Cortex of kidney (tissue), 1 donor: ENCODE measurements at places on chromosomes 7 and 10.

DNA sequence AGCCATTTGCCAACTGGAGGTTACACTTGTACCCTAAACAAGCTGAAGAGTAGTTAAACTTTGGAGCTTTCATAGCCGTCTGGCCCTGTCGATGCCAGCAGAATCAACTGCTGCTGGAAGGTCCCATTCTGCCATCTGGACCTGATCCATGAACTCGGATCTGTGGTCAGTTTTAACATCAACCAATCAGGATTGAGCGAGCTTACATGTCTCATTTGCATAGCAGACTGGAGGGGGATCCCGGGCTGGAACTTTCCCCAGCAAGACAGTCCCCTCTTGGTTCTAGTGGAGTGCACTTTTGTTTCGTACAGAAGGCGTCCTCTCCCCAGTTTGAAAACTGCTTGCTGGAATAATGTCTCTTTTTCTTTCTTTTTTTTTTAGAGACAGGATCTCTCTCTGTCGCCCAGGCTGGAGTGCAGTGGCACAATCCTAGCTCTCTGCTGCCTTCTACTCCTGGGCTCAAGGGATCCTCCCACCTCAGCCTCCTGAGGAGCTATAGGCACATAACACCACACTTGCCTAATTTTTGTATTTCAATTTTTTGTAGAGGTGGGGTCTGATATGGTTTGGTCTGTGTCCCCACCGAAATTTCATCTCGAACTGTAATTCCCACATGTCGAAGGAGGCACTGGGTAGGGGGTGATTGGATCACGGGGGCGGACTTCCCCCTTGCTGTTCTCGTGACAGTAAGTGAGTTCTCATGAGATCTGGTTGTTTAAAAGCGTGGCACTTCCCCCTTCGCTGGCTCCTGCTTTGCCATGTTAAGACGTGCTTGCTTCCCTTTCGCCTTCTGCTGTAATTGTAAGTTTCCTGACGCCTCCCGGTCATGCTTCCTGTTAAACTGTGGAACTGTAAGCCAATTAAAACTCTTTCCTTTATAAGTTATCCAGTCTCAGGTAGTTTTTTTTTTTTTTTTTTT, 42.8 kb upstream of the SEPHS1 start:
- DNase-seq, result no peak

GRCh38 chr10:133258818-133259601, 17.7 kb downstream of the ADAM8 start:
- DNase-seq, result no peak

- DNase-seq, result no peak
Measured at GRCh38 chr7:139543801-139544603, 20.5 kb downstream of the CLEC2L start.

DNA sequence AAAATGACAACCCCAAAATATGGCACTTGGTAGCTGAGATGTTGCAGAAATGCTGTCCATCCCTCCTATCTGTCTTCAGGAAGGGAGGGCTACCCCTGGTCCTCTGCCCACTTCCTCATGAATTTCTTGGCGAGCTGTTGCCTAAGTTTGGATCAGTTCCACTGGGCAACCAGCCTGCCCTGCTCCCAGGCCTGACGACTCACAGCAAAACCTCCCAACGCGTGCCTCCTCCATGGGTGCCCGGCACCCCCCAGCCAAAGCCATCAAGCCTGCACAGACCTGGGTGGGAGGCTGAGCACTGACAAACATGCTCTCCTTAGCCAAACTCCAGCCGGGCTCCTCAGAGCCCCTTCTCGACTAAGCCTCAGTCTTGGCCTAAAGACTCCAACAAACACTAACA, 8.9 kb downstream of the VSTM4 start:
- DNase-seq, result no peak

DNA sequence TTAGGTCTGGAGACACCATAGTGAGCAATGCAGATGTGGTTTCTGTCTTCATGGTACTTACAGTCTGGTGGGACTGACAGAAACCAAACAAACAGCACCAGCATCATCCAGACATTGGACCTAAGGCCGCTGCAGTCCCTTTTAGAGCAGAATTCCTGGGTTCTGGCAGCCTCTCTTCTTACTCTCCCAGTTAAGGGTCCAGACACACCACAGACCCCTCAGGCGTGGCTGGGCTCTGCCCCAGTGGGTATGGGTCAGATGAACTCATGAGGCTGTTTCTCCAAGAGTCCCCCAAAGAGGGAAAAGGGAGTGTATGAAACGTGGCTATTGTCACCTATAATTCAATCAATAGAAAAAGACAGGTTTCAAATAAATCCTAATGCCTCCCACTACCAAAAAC, 31.3 kb downstream of the PRLHR start:
- DNase-seq, result no peak

DNA sequence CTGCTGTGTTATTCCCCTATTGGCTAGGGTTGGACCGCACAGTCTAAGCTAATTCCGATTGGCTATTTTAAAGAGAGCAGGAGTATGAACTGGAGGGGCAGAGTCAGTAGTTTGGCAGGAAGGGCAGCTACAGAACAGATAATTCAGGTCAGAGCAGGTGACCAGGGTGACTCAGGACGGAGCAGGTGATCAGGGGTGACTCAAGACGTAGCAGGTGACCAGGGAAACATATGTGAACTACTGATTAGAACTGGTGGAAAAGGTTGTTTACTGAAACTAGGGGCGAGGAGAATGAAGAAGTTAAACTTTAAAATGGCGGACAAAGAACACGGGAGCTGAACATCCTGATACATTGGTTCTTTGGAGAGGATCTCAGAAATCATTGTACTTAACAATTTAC, 102.3 kb downstream of the CCDC7 start:
- DNase-seq, result no peak

DNA sequence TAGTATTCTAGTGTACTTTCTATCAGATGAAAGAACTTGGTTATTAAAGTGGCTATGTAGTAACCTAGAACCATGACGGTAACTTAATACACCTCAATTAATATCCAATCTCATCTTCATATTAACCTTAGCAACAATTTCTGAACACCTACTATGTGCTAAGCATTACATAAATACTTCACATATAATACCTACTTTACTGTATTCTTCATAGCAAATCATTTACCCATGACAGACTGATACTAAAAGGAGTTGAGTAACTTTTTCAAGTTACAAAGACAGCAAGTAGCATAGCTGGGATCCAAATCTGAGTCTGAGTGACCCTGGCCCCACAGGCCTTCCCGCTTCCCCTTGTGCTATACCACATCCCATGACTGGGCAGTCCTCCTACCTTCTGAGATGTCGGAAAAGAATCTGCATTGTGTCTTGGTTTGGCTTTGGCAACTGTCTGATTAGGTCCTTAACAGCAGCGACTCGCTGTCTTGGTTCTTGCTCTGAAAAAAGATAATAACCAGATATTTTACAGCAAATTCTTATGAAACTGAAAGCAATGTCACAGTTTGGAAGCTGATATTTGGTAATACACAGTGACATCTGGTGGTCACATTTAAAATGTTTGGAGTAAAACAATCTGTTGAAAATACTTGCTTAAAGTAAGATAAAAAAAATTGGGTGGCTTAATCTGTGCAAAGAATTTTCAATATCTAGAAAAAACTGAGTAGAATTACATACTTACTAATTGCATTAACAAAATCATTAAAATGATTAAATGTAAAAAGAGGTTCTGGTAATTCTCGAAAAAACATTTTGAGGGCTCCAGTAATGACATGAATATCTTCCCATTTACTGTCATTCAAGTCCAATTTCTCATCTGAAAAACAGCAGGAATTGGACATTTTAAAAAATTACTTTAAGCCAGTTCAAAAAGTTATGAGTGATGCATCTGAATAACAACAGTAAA, 120.1 kb downstream of the ARHGAP12 start:
- DNase-seq, result no peak

DNA sequence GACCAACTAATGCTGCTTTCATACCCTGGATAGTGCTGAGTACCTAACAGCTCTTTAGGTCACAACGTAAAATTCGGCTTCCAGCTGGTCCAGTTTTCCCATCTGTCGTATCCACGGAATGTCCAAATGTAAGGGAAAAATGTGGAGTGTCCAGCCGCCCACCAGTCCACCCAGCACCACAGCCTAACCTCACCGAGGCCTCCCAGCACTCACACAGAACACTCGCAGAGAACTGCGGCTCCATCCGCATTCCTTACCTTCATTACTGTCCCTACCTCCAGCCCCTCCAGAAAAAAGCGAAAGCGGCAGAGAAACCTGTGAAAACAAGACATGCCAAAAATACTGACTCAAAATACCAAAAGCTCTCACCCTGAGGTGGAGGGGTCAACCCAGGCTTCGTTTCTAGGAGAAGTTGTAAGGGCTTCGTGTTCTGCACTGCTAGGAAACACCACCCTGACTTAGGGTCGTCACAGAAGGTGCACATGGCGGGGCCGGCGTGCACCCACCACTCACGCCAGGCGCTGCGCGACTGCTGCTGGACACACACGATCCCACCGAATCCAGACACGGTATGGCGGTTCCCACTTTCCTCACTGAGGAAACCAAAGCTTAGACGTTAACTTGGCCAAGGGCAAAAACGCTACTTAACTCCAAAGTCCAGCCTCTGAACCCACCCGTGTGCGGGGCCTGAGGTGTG, 73.9 kb downstream of the AMZ1 start:
- DNase-seq, result no peak

DNA sequence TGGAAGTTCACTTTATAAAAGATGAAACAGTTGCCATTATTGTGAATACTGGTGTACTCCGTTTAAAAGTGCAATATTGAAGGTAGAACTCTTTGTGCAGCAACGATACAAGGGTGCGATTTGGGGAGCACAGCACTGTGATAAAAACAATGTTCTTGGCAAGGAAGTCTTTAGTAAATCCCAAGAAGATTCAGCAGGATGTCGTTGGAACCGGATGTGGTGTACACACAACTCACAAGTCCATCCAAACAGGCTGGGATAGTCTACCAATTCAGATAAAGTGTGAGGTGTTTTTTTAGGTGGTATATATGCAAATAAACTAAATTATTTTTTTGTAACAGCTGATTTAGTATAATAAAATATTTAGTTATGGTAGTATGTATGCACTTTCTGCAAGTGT, 46.7 kb downstream of the ZNF777 start:
- DNase-seq, result no peak

DNA sequence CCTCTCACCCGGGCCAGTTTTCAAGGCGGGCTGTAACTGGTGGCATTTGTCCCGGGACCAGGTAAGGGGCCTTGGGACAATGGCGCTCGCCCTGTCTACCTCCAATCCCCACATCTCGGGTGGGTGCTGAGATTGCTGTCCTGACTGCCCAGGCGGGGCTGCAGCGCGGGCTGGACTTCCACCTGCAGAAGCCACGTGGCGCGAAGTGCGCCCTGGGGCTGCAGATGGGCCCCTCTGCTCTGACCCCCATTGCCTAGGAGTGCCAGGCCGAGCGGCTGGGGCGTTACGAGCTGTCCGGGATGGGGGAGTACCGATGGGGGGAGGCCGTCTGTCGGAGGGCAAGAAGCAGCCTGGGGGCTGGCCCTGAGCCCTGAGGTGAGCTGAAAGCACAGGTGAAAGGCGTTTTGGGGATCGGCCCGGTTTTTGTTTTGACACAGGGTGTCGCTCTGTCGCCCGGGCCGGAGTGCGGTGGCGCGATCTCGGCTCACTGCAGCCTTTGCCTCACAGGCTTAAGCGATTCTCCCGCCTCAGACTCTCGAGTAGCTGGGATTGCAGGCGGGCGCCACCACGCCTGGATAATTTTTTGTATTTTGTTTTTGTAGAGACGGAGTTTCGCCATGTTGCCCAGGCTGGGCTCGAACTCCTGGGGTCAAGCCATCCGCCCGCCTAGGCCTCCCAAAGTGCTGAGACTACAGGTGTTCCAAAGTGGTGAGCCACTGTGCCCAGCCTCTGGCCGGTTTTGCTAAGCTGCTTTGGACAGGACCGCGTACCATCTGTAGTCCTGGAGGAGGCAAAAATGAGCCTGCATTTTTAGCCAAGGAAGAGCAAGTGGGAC, at the start of gene SFXN2:
SFXN2 (plus strand) TSS at position 16 of the 835 bp plus-strand sequence. CDS start 12,001 bp downstream, outside the sequence.
- DNase-seq, result no peak

GRCh38 chr7:64888561-64888900, 14.5 kb upstream of the ZNF273 start:
- no peak for DNase-seq

GRCh38 chr7:131302876-131303707, 24.6 kb upstream of the MKLN1 start:
- no peak for DNase-seq

DNA sequence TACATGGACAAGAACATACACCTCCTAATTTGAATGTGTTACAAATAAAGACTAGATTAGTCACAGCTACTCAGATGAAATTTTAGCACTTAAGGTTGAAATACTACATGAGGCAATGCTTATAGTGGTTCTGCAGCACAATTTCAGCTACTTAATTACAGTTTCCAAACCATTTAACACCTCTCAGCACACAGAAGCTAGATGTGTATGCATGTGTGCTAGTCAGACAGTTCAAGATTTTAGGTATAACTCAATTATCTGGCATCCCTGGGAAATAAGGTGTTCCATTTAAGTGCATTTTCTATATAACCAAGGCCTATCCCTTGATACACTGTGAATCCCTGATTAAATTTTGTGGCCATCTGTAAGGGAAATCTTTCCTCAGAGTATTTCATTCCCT, 141.8 kb downstream of the CHCHD3 start:
- DNase-seq, result no peak

GRCh38 chr7:141074162-141074991, 513 bp downstream of the TMEM178B start:
- DNase-seq, result no peak

DNA sequence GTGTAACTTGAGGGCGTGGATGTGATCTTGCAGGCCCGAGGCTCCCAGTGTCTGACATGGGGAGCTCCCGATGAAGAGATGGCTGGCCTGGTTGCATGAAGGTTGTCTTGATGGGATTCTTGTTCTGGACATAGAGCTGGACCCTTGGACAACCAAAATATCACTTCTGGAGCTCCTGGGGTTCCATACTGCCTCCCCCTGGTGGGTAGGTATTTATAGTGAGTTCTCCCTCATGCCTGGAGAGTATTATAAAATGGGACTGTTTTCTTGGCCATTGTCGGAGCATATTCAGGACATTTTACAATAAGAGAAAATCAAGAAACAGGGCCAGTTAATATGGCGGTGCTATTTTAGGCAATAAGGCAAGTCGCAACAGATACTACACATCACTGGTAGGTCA, 32.6 kb upstream of the GIMAP8 start:
- DNase-seq, result no peak

DNA sequence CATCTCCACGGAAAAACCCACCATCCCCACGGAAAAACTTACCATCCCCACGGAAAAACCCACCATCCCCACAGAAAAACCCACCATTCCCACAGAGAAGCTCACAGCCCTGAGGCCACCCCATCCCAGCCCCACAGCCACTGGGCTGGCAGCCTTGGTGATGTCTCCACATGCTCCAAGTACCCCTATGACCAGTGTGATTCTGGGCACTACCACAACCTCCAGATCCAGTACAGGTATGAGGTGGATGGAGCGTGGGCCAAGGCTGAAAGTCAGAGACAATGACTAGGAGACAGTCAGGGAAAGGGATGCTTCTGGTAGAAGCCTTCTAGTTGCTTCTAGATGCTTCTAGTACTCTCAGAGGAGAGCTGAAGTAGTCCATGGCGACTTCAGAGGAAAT, 19.6 kb downstream of the ZAN start:
- no peak for DNase-seq

- no peak for DNase-seq
Measured at GRCh38 chr10:14608381-14609001, 166.2 kb downstream of the FAM107B start.
